ENCODE measurements at places on chromosomes 3 and 15.

DNA sequence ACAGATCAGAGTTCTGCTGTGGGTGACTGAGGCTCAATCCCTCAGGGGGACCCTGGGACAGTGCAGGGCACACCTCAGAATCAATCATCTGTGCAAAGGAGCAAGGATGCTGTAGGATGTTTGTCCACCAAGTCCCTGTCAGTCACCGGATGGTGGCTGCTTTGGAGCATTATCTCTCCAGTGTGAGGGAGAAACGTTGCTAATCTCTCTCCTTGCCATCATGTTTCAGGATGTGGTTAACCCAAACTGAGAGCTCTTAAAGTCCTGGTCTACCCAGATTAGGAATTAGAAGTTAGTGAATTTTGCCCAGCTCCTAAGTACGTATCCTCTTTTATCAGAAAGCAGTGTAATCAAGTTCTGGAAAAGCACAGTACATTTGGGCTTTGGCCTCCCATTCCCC lies 26.2 kb upstream of the LRRC3B start:
- DNase-seq, result no peak

DNA sequence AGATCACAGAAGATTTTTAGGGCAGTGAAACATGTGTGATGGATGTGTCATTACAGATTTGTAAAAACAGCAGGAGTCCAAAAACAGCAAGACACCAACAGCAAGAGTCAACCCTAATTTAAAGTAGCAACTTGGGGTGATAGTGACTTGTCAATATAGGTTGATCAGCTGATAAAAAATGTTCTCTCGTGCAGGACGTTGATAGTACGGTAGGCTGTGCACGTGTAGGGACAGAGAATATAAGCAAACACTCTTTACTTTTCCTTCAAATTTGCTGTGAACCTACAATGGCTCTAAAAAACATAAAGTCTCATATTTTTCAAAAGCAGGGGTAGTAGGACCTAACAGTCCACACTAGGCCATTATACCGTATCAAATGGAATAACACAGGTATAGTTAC lies 120.8 kb downstream of the STAG1 start:
- DNase-seq, result no peak

GRCh38 chr3:173003471-173003870 lies 137.6 kb downstream of the SPATA16 start:
- DNase-seq, result no peak

GRCh38 chr15:93001881-93002280 lies 87.1 kb downstream of the RGMA start:
- no peak for DNase-seq

DNA sequence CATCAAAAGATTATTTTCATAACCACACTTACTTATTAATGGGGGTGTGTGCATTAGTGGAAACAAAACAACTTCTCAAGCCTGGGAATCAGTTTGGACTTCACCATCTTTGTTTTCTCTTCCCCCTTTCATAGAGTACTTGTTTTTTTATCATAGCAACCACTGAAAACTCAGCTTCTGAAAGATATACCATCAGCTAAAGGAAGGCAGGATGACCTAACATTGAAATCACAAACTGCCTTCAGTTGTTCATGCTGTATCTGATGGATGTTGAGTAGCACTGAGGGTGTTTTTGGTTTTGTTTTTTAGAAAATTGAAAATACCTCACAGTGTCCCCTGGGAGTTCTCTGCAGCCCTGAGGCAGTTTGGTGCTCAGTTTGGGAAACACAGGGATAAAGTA lies 46.5 kb downstream of the NEK10 start:
- no peak for DNase-seq

DNA sequence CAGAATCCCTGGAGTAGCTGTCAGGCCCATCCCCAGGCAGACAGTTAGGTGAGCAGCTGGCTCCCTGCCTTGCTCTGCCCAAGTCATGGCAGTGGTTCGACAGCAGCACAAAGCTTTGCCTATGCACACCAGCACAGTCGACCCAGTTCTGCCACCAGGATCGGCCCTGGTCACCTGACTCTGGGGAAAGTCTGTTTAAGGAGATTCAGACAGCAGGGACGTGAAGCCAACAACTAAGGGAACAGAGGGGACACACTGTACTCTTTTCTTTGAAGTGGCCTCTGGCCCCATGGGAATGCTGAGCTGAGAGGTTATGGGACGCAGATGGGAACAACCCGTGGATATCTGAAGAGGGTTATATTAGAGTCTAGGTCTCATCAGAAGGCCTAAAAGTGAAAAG lies 134.8 kb downstream of the CHDH start:
- no peak for DNase-seq

- DNase-seq, result no peak
Observed at GRCh38 chr3:179416681-179417080, 34.6 kb downstream of the GNB4 start.

GRCh38 chr3:58012302-58012701 lies 4.1 kb downstream of the FLNB start:
- no peak for DNase-seq

DNA sequence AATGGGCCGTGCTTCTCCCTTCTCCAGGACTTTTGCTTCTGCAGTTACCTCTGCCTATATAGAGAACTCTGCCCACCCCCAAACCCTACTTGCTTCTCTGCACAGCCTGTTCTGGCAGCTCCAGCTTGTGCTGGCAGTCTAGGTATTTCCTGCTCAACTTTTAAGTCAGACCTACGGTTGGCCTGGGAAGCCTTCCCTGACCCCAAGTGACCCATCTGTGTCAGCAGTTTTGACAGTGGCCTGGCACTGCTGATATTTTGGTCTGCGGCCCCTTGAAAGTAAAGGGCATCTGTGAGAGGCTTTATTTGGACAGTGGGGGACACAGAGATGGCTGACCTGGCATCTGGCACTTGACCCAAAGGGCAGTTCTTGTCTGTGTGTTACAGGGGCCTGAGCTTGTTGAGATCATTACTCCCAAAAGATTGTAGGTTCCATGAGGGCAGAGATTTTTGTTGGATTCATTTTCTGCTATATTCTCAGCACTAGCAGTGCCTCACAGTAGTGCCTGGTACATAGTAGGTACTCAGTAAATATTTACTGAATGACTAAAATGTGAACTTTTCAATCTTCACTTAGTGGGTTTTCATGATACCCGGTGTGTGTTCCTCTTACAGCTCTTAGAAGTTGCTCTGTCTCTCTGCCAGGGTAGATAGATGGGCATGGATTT lies 55.2 kb upstream of the TRAK1 start:
- no peak for DNase-seq

GRCh38 chr15:36422631-36423030 lies 156.8 kb upstream of the CDIN1 start:
- no peak for DNase-seq

DNA sequence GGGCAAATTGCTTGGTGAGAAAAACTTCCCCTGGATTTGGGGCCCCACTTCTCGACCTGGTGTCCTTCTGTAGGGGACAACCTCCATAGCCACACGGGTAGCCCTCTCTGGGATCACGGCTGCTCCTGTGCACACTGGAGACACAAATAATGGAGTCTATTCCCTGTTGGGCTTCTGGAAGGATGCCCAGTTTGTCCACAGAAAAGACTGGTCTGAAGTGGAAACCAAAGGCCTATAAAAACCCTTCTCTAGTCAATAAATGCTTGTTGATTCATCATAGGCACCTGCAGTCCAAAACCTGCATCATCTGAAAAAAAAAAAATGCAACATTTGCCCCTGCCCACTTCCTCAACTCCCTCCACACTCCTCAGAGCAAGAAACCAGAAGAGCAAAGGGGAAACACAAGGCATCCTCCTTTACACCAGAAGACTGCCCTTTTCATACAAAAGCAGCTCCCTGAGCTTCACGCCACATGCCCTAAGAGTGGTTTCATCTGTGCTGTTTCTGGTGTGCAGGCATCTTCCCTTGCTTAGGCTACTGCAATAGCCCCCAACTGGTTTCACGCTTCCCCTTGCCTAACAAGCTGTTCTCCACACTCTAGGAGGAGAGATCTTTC lies 36.3 kb downstream of the SRGAP3 start:
- no peak for DNase-seq

- DNase-seq, result no peak
Observed at GRCh38 chr3:46091741-46092701, 64.7 kb upstream of the XCR1 start.

DNA sequence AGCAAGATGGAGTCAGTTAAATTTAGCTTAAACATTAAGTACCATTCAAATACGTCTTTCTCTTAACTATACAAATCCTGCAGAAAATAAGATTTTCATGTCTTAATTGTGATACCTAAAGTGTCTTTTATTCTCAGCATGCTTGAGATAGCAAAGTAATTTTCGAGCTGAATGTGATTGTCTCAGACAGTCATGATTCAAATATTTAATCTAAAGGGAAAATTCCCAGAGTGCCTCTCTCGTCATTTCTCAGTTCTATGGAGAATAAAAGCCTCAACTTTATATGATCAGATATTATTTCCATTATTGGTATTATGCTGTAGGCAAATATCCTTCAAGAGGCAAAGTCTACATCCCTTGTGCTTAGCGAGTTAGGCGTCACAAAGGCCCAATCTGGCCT lies 589.9 kb downstream of the TAFA4 start:
- no peak for DNase-seq

DNA sequence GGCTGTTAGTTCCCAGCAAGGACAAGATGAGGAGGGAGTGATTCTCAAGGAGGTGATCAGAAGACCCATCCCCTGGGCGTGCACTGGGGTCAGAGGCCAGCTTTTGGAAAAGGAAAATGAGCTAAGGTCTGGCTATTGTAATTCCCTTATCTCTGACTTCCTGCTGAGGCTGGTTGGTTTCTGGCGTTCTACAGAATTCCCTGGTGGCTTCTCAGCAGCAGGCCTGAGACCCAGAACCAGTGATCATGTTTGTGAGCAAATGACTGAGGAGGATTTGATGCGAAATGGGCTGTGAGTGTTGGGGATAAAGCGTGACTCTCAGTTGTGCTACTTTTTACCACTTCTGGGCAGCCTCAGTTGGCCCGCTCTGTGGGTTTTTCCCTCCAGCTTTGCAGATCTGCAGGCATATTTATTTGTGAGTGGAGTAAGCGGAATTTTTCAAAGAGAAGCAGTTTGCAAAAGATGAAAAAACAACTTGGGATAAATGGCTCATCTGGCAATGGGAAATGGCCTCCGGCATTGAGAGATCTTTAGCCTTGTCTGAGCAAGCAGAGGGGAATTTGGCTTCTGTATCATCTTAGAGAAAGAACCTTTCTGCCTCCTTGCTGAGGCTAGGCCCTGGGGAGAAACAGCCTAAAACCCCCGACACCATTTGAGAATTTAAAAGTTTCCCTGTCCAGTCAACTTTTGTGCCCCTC lies 102.7 kb downstream of the SLCO3A1 start:
- no peak for DNase-seq

DNA sequence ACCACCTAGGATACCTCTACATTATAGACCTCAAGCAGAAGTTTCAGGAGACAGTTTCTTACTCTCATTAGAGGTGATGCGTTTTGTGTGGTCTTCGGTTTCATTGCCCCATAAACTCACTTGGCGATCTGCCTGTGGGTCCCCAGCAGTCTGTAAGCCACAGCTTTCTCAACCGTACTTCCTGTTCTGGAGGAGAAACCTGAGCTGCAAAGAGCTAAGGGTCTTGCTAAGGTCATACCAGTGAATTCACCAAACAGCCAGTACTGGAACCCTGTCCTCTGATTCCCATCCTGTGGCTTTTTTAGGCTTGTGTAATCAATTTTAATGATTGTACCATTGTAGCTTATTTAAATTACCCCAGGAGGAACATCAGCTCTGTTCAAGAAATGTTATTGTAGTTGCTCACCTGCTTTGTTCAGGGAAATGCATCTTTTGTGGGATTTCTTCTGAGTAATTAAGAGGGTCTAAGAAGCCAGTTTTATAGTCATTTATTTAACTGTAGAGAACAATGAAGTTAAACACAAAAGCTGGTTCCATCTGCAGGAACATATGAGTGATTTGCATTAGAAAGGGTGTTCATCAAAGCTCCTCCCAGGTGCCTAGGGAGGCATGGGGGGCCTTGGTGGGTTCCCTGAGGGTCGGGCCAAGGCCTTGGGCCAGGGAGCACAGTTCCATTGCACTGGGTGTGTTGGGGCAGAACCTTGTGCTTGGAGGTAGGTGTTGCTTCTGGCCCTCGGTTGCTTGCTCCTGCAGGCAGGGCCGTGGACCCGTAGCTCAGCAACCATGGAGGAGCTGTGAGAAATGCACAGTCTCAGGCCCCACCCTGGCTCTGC lies 69.6 kb downstream of the APBA2 start:
- DNase-seq, result no peak

GRCh38 chr3:141307351-141308059 lies 60.8 kb upstream of the ZBTB38 start:
- no peak for DNase-seq

DNA sequence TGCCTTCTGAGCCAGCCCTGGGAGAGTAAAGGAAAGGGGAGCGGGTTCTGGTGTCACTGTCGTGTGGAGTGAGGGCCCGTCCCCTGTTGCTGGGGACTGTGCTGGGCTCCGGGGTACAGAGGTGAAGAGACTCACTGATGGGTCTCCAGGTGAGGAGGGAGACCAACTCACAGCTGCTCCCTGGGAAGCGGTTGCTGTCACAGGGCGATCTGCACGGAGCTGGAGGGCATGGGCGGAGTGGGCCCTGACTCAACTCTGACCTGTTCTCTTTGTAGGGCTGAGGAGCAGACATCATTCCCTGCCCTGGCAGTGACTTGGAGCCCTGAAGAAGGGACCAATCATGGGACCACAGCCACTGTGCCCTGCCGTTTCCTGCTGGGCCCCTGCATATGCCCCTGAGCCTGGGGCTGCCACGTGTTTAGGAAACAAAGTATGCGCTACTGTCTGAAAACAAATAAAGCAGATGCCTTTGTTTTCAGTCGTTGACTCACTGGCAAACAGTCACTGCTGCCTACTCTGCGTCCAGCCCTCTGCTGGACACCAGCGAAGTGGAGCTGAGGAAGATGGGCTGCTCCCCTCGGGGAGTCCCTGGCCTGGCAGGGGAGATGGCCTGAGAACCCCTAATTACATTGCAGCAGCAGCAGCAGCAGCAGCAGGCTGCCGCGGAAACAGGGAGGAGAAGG lies 22.9 kb upstream of the PLXNA1 start:
- no peak for DNase-seq

GRCh38 chr3:70277304-70277703 lies 35.1 kb downstream of the MDFIC2 start:
- no peak for DNase-seq

GRCh38 chr3:116260491-116260890 lies 184.8 kb downstream of the LSAMP start:
- no peak for DNase-seq

GRCh38 chr15:70509731-70510143 lies 253.6 kb downstream of the UACA start:
- no peak for DNase-seq

GRCh38 chr15:29914511-29914926 lies 92.3 kb upstream of the TJP1 start:
- DNase-seq, result no peak

- no peak for DNase-seq
Observed at GRCh38 chr3:78050276-78051065, 1010.6 kb downstream of the ROBO2 start.

- DNase-seq, result no peak
Observed at GRCh38 chr15:78739996-78740903, 71.0 kb downstream of the ADAMTS7 start.

GRCh38 chr3:46215810-46216414 lies 7.8 kb upstream of the CCR1 start:
- no peak for DNase-seq

DNA sequence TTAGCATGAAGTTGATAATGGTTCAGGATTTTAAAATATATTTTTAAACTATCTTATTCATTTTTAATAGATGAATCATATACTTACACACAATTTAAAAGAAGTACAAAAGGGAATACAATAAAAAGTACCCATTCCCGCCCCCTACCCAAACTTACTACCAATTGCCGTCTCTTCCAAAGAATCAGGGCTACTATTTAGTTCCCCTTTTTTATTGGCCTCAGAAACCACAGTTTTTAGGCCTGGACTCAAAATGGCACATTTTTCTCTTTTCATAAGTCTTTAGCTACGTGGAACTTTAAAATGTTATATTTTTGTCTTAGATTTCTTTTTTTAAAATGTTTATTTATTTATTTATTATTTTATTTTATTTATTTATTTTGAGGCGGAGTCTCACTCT lies 18.0 kb downstream of the LRRK1 start:
- DNase-seq, result no peak
